ENCODE measurements at places on chromosomes 7 and 10.

DNA sequence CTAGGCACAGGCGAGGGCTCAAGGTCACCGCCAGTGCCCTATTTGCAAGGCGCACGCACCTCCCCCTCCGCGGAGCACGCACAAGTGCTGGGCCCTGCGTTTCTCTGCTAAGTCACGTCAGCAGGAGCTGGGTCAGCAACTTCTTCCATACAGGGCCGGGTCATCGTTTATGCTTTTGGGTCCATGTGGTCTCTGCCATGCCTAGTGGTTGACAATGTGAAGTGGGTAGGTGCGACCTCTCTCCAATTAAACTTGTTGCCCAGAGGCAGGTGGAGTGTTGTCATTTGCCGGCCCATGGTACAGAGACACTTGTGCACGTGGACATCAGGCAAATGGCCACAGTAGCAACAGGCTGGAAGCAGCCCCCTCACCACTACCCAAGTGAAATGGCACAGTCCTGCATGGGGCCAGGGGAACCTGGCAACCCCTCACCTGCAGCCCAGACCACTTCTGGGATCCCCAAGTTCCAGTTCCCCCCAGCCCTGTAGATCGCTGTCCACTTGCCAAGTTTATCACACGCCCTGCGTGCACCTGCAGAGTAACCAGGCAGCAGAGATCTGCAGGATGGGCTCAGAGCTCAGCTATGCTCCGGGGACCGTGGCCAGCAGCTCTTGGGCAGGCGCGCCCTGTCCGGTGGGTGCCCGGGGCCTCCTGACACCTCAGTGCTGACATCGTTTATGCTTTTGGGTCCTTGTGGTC is 86.1 kb upstream of the PPP2R2D start:
- DNase-seq = no peak

GRCh38 chr10:60480865-60481563 is 91.3 kb upstream of the ANK3 start:
- DNase-seq = no peak

- DNase-seq = no peak
These were observed 27.0 kb upstream of the GIMAP7 start for GRCh38 chr7:150487625-150488024.

GRCh38 chr10:106819490-106819889 is 345.0 kb downstream of the SORCS1 start:
- DNase-seq = no peak

GRCh38 chr10:86091216-86091615 is 275.4 kb downstream of the GRID1 start:
- DNase-seq = no peak

- no peak for DNase-seq
These were observed 19.2 kb upstream of the C7orf33 start for GRCh38 chr7:148571381-148571780.

DNA sequence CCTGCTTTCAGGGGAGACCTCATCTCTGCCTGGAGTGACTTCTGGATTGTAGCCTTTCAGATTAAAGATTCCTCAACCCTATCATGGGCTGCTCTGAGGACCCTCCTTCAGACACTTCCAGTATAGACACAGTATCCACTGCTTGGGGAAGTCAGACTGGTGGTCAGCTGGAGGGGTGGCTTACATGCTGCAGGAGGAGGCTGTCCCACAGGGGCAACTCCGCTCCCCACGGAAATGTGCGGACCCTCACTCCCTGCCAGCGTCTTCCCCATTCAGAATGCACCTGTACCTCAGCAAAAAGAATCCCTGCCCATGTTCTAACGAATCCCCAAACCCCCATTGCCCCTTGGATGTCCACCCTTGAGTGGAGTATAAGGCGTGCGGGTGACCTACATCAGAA is 95.5 kb downstream of the DOCK4 start:
- DNase-seq = no peak

DNA sequence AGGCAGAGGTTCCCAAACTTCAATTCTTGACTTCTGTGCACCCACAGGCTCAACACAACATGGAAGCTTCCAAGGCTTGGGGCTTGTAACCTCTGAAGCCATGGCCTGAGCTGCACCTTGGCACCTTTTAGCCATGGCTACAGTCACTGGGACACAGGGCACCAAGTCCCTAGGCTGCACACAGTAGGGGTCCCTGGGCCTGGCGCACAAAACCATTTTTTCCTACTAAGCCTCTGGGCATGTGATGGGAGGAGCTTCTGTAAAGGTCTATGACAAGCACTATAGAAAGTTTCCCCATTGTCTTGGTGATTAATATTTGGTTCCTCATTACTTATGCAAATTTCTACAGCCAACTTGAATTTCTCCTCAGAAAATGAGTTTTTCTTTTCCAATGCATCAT is 420.9 kb upstream of the GRM3 start:
- no peak for DNase-seq

DNA sequence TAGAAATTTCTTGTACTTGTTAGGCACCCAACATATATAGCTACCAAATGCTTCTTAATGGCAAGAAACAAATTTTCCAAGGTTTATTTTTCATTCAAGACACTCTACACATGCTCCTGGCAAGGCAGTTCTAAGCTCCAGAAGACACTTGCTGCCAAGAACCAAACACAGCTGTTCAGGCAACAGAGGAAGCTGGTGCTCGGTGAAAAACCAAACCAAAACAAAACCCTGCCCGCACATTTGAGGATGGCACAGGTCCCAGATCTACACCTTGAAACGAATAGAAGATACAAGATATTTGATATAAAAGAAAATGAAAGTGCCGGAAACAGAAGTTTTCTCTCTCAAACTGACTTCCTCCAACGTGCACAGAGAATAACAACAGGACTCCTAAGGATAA is 4.9 kb upstream of the DNTT start:
- no peak for DNase-seq

- peak; percentile 75 for DNase-seq
These were observed 550 bp upstream of the PLAU start for GRCh38 chr10:73910401-73910763.

DNA sequence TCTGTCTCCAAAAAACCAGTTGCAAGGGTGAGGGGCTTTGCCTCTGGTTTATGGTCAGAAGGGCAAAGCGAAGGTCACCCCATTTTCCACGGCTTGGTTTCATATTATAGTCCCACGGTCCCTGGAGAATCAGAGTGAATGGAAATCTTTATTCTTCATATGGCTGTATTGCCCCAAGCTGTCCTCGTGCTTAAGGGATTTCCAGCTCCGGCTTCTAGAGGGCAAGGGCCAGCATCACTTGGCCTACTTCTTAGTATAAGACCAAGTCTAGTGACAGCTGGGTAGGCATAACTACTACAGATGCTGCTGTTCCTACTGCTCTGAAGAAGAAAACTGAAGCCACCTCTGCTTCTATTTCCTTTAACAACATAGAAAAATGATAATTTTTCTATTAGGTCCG is 63.2 kb downstream of the PARP12 start:
- no peak for DNase-seq

GRCh38 chr10:77602913-77603533 is 34.6 kb downstream of the KCNMA1 start:
- DNase-seq = peak; percentile 81

DNA sequence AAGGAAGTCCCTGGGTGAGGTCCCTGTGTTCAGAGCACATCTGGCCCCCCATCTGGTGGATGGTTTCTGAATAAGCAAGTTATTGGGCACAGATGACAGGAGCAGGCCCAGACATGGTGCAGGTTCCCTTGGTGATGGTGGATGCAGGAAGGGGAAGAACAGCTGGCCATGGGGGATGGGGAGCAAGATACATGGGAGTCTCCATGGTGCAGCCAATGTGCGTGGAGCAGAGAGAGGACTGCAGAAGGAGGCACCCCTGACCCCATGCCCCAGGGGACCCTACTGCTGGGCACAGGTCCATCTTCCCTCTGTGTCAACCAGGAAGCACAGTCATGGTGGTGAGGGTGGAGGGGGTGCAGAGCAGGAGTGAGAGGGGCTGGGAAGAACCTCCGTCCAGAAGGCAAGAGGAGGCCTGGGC is 43.8 kb upstream of the RABGEF1 start:
- no peak for DNase-seq

- DNase-seq = no peak
These were observed 111.4 kb downstream of the TFPI2 start for GRCh38 chr7:93779115-93779514.

- DNase-seq = peak; percentile 55
These were observed 21.7 kb upstream of the MACC1 start for GRCh38 chr7:20238754-20239324.

DNA sequence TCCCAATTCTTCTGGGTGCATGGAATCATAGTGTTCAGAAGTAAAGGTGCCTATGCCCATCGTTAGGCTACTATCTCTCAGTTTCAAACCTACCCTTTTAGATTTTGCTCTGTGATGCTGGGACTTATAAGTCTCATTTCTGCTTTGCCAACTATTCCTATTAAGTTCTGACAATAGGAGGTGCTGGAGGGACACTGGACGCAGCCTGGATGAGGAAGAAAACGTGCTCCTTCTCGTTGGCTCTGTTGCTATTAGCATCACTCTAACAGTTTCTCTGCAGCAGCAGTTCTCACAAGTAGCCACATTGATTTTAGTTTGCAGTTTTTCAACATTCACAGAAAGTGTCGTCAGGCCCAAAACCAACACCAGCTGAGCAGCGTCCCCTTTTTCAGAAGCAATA is 72.4 kb downstream of the ABCC2 start:
- peak; percentile 67 for DNase-seq

DNA sequence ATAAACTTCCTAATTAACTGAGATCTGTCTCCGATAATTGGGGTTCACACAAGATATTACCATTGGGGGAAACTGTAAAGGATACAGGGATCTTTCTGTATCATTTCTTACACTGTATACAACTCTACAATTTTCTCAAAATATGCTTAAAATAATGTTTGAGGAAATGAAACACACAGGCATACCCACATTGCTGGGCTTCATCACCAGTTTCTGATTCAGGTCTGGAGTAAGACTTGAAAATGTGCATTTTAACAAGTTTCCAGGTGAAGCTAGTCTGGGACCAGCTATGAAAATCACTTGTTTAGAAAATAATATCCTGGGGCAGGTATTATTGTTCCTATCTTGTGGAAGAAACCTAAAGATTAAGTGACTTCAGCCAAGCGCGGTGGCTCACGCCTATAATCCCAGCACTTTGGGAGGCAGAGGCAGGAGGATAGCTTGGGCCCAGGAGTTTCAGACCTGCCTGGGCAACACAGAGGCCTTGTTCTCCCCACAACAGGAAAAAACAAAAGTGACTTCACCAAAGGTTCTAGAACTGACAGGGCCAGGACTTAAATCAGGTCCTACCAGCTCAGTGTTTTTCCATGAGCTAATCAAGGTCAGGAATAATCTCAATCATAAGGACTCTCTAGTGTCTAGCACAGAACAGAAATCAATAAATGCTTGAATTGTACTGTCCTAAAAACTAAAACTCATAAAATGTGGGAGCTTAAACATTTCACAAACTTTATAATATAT is 12.6 kb downstream of the TOMM7 start:
- no peak for DNase-seq

DNA sequence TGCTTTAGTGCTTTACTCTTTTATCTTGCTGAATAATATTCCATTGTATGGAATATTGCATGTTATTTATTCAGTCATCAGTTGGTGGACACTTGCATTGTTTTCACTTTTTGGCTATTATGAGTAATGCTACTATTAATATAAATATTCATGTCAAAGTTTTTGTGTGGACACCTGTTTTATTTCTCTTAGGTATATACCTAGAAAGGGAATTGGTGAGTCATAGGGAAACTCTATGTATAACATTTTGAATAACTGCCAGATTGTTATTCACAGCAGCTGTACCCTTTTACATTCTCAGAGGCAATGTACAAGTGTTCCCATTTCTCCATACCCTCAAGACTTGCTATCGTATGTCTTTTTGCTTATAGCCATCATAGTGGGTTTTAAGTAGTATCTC is 268.7 kb downstream of the SEMA3A start:
- no peak for DNase-seq

- no peak for DNase-seq
These were observed 35.4 kb upstream of the KNDC1 start for GRCh38 chr10:133124357-133125211.

- DNase-seq = peak; percentile 50
These were observed 87.3 kb downstream of the LYZL2 start for GRCh38 chr10:30542001-30542894.

- no peak for DNase-seq
These were observed 14.8 kb upstream of the FHIP2A start for GRCh38 chr10:114806562-114807391.

GRCh38 chr10:10967029-10967428 is 50.6 kb upstream of the CELF2 start:
- no peak for DNase-seq

- DNase-seq = no peak
These were observed 72.8 kb downstream of the BICC1 start for GRCh38 chr10:58585435-58585834.

DNA sequence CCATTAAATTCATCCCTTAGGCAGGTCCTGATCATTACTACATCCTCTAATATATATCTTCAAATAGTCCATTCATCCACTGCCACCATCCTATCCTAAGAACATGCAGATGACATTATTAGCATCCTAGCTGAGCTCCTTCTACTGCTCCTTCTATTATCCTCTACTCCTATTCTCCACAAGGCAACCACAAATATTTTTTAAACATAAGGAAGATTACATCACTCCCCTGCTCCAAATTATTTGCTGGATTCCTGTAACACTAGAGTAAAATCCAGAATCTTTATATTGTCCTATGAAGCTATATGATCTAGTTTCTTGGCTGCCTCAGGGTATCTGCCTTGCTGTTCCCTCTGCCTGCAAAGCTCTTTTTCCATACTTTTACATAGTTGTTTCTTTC is 176.3 kb upstream of the SLC26A5 start:
- no peak for DNase-seq

DNA sequence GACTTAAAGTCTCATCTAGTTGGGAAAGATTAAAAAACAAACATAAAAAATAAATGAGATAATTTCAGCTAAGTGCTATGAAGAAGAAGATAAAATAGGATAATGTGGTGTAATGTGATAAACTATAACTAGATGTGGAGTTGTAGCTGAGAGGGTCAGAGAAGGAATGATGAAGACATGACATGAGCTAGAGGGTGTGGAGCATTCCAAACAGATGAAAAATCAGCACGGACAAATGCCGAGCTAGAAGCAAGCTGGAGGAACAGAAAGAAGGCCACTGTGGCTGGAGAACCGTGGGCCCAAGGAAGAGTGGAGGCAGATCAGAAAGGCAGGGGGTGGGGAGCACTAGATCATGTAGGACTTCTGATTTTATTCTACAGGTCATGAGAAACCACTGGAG is 70.6 kb downstream of the CDK6 start:
- no peak for DNase-seq

GRCh38 chr10:63689768-63690167 is 168.6 kb downstream of the REEP3 start:
- peak; percentile 94 for DNase-seq

GRCh38 chr7:86947929-86948328 is 111.5 kb downstream of the ELAPOR2 start:
- DNase-seq = no peak

GRCh38 chr10:81021428-81022129 is 483.9 kb downstream of the SH2D4B start:
- no peak for DNase-seq

All from Karpas-422 (cell line).